ENCODE measurements at places on chromosomes 1 and 21. TPM values are rescaled to one million over a fixed set of nuclear protein-coding genes. Genes with fewer than 3 reads are reported as not detected.

DNA sequence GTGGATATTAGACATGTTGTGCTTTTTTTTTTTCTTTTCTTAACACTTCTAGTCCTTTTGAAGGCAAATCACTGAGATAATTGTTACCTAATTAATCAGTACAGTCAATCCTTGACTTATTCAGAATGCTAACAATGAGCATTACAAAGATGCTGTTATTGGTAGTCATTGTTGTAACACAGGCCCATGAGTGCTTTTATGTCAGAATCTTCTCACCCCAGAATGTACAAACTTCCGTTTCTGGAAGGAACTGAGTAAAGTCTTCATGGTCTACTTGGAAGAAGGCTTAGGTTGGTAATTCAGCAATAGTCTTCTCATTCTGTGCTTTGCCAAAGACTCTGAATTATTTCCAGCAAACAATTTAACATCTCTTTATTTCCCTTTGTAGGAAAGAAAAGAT, 3.1 kb downstream of the KCNK1 start:
- no peak for DNase-seq

- peak; percentile 49 for DNase-seq
These were observed 10.9 kb downstream of the WNT4 start for GRCh38 chr1:22131875-22132486.

DNA sequence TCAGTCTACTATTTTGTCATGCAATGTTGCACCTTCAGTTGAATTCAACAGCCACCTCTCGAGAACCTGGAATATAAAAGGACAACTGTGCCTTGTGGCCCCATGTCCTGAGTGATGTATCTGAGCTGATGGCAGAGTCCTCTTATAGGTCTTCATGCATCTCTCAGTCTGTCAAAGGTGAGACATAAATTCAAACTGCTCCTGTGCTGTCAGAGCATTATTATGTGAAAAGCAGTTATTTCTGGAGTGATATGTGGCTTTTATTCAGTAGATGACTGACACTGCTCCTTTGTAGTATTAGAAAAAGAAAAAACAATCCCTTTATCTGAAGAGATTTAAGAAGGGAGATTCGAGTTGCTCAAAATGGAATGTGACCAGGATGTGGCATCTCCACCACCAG, 8.4 kb downstream of the S100A10 start:
- no peak for DNase-seq

DNA sequence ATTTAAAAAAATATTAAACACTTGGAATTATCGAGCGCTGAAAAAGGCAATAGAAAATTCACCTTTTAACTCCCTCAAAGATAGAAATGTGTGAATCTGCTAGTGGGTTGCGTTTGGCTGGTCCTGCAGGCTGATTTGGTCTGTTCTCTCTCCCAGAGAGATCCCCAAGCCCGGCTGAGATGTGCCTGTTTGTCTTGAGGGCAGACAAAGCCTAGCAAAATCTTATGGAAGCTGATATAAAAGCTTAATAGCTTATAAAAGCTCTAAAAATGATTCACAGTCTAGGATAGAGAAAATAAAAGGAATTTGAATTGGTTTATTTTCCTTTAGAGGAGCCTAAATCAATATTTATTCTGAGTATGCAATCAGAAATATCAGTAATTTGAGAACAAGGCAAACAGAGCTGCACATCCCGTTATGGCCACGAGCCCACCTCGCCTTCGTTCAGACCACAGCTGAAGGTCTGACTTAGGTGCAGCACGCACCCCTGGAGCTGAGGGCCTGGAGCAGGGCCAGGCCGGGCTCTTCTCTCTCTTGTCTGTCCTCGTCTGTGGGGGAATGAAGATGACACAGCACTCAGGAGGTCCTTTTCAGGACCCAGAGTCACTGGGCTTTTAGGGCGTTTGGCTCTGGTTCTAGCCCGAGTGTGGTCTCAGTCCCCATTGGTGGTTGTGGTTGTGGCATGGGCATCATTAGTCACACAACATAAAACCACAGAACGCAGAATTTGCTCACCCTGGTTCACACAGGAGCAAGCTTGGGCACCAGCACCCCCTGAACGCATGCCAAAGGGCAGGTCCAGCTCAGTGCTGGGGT, 18.6 kb downstream of the PDE9A start:
- no peak for DNase-seq

DNA sequence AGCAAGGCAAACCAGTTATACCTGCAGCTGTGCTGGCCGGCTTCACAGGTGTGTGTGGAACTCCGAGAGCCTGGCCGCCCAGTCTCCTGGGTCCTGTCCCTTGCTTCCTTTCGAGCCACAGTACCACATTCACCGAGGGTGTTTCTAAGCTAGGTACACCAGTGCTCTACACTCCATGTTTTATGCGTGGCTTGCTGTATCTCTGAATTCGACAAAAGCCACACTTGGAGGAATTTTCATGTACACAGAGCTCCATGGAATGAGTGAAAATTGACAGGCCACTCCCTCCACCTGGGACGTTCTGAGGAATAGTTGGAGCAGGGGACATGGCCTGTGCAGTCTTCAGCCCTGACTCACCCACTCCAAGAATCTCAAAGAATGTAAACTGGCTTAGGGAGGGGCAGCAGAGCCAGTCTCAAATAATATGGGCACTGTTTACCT, 14.0 kb downstream of the ETS2 start:
- DNase-seq = no peak

DNA sequence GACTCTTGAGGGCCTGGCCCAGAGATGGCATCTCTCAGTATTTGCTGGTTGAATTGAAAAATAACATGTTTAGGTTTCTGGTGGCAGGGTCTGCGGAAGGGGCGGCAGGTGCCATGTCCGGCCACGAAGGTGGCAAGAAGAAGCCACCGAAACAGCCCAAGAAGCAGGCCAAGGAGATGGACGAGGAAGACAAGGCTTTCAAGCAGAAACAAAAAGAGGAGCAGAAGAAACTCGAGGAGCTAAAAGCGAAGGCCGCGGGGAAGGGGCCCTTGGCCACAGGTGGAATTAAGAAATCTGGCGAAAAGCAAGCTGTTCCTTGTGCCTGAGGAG, 14.3 kb upstream of the FGR start:
- no peak for DNase-seq

SPATA46 gene
- total RNA-seq = 12.7 TPM

FMO3 gene
- total RNA-seq = 0.50 TPM

DNA sequence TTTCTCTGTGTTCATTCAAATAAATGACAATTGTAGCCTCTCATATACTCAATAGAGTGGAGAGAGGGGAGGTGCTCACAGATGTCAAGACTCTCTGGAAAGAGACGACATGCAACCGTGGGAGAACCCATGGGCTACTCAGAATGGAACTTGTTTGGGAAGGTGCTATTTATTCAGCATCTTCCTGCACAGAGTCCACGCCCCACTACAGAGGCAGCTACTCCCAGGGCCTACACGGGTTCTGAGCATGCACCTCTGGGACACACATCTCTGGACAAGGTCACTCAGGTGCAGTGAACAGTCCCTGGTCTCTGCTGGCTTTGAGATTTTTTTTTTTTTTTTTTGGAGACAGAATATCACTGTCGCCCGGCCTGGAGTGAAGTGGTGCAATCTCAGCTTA, 64.1 kb downstream of the NID1 start:
- DNase-seq = no peak
